ENCODE measurements at places on chromosomes 12 and 14. TPM values are rescaled to one million over a fixed set of nuclear protein-coding genes. Genes with fewer than 3 reads are reported as not detected.

BCL11B gene
- 104 TPM for polyA plus RNA-seq

BMP4 gene
- 2.5 TPM for polyA plus RNA-seq

NRXN3 gene
- polyA plus RNA-seq: 110 TPM

GLT1D1 gene
- 3.9 TPM for polyA plus RNA-seq

KIF5A gene
- 58.8 TPM for polyA plus RNA-seq

GSKIP gene
- 68.6 TPM for polyA plus RNA-seq

PTGER2 gene
- not detected for polyA plus RNA-seq

FOXM1 gene
- 0.31 TPM for polyA plus RNA-seq

SIVA1 gene
- polyA plus RNA-seq: 171 TPM

SIX6 gene
- polyA plus RNA-seq: not detected

SNW1 gene
- 81.2 TPM for polyA plus RNA-seq

KRT73 gene
- not detected for polyA plus RNA-seq

SRRM4 gene
- 10.5 TPM for polyA plus RNA-seq

GLI1 gene
- polyA plus RNA-seq: 4.2 TPM

KLHL33 gene
- not detected for polyA plus RNA-seq

MMP14 gene
- polyA plus RNA-seq: 0.30 TPM

SP7 gene
- not detected for polyA plus RNA-seq

LYSET gene
- 24.0 TPM for polyA plus RNA-seq

Data from neural cell (in vitro differentiated cells).